Glomerular endothelial cell (primary cell): ENCODE measurements at places on chromosomes 1 and 21.
A peak's percentile ranks its signal among the peaks of the same experiment; 100 is the strongest.

GRCh38 chr1:22625262-22625925 lies 11.0 kb upstream of the C1QA start:
- no peak for DNase-seq

DNA sequence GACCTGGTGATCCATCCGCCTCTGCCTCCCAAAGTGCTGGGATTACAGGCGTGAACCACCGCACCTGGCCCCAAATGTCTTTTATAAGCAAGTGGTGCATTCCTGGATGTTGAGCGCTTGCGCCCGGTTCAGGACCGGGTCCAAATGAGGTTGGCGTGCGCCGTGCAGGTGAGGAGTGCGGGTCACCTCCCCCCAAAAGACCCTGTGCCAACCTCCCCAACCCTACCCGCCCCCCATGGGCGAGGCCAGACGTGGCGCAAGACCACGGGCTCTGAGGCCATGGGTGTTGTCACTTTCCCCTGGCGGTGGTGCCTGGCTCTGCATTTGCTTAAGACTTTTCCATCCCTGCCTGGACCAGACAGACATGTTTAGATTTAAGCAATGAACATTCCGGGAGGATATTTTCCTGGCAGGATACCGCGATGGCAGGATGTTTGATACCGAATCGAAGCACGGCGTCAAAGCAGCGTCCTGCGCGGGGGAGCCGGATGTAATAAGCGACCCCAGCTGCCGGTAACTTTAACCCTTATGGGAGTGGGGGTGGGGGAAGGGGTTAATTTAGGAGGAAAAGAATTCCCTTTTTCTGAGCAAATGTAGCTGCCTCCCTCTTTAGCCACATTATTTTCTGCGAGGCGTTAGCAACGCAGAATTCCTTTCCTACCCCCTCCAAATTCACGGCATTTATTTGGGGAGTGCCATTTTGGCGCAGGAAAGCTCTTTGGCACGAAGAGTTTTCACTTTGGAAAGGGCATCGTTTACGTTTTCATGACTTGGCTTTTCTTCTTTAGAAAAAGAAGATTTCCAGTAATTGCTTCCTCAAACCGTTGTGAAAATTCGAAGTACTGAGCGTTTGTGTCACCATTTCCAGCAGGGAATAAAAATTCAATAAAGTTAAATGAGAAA lies 27.8 kb upstream of the RNF187 start:
- no peak for DNase-seq

DNA sequence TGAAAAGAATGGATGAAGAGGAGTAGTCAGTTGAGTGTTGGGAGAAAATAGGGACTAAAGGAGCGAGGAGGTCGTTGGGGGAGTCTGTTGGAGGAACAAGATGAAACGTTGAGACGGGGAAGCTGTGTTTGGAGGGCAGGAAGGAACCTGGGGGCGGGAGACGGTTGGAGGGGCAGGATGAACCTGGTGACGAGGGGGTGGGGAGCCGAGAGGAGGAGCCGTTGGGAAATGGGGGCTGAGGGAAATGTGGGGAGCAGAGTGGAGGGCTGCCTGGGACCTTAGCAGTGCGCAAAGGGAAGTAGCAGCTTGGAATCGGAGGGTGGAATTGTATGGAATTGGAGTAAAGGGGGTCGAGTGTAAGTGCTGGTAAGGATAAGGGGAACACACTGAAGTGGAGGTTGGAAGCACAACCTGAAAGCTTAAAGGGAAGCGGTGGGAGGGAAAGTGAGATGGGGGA lies 630 bp downstream of the MTF2 start:
- DNase-seq = no peak

DNA sequence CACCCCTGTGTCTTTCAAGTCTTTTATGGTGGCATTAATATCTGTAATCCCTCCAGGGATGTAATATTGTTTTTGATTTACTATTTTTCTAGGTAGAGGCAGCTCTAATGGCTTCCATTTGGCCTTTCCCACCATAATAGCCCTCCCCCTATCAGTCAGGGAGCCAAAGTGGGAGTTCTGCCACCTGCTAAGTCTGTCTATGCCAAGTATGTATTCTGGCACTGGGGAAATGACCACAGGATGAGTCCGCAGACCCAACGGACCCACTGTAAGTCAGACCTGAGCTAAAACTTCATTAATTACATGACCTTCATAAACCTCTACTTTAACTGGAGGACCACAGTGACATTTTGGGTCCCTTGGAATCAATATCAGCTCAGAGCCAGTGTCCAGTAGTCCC lies 77.1 kb downstream of the GBP6 start:
- no peak for DNase-seq

- no peak for DNase-seq
Measured at GRCh38 chr1:180927348-180927747, 14.7 kb downstream of the KIAA1614 start.

GRCh38 chr1:143619851-143620250 lies 351.9 kb downstream of the FAM72C start:
- DNase-seq = no peak

DNA sequence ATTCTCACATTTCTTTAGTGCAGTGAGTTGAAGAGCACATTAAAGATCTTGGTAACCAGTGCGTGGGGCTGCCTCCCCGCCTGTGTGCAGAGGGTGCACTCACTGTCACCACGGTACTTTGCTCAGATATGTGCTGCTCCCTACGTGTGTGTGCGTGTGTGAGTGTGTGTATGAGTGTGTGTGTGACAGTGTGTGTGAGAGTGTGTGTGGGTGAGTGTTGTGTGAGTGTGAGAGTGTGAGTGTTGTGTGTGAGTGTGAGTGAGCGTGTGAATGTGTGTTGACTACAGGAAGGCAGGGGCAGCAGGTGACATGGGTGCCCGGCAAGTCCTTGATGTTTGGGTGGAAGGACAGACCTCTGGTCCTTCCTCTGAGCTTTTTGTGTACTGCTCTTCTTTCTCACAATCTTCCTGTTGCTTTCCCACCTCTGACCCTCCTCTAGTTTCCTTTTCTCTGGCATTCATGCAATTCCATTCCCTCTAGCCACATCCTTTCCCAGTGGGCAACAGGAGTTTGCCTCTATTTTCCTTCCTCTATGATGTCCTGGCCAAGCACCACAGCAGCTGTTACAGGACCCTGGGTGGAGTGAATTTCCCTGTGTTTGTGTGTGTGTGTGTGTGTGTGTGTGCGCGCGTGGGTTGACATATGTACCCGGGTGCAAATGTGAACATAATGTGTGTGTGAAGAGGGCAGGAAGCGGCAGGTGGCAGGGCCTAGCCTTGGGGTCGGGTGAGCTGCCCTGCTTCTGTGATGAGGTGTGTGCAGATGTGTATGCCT lies 19.8 kb downstream of the LHX4 start:
- DNase-seq = no peak

DNA sequence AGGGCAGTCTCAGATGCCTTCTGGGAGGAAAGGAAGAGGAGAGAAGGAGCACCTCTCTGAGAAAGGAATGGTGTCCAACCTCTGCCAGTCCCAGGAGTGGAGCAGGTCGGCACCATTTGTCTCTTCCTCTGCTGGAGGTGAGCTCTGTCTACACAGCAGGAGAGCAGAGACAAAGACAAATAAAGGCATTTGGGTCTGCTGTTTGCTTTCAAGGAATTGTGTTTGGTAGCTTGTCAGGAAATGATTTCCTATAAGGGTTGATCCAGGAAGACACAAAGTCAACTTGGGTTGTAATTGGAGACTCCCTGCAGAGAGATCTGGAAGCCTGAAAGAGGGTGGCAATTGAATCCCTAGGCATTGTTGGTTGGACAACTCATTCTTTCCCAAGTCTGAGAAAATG lies 34.5 kb upstream of the PLXNA2 start:
- DNase-seq = no peak

DNA sequence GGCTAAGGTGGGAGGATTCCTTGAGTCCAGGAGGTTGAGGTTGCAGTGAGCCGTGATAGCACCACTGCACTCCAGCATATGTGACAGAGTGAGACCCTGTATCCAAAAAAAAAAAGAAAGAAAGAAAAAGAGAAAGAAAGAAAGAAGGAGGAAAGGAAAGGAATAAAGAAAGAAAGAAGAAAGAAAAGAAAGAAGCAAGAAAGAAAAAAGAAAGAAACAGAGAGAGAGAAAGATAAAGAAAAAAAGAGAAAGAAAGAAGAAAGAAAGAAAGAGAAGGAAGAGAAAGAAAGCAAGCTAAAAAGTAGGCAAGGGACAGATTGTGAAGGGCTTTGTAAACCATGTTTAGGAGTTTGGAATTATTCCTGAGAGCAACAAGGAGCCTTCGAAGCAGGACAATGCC lies 80.1 kb downstream of the MAB21L3 start:
- no peak for DNase-seq

DNA sequence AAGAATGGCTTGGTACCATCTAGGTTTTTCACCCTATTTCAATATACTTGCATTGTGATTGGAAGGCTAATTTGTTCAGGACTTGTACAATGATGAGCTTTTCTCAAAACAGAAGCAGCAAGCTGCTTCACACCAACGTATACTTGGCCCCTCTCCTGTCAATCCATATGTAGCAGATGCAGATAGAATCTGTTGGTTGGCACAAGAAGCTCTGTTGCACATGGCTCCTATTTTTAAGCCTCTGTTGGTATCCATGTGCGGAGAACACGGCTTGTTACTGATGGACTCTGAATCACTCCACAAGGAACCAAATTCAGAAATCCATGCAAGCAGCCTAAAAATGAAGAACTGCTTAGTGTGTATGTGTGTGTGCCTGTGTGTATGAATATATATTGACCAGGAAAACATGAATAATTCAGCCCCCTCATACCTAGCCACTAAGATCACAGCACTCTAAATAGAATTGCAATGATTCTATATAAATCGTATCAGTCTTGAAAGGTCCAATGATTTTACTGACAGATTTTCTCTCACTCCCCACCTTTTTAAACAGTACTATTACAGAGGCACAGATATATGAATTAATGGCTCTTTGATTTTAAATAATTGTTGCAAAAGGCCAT lies 258.4 kb upstream of the DPYD start:
- DNase-seq = no peak

- no peak for DNase-seq
Measured at GRCh38 chr1:100730130-100730529, 10.6 kb downstream of the VCAM1 start.

DNA sequence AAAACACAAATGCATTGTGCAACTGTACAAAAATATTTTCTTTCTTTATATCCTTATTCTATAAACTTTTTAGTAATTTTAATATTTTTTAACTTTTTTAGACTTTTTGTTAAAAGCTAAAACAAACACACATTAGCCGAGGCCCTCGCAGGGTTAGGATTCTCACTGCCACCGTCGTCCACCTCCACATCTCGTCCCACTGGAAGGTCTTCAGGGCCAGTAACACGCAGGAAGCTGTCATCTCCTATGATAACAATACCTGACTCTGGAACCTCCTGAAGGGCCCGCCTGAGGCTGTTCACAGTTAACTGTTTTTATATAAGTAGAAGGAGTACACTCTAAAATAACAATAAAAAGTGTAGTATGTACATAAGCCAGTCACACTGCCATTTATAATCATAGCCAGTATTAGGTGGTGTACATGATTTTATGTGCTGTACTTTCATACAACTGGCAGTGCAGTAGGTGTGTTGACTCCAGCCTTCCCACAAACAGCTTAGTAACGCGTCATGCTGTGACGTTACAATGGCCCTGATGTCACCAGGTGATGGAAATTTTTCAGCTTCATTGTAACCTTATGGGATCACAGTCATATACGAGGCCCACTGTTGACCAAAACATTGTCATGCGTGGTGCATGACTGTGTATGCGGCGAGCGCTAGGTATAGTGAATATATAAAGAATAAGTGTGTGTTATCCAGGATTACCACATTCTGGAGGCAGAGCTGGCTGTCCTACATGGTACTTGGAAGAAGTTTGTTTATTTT lies 8.8 kb downstream of the TFF2 start:
- DNase-seq = no peak

DNA sequence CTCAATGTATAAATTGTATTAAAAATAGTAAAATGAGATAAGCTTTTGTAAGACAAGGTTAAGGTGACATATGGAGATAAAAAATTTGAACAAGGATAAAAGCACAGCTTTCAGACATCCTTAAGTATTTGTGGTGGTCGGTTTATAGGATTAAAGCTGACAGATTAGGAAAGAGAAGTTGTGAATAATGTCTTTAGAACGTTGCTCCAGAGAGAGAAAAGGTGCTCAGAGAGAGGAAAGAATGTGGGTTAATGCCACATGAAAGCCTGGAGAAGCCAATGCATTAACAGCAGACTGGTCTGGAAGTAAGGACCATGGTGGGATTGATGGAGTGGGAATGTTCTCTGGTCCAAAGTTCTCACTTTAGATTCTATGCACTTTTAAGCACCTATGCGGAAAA lies 44.8 kb downstream of the ATP6V1G3 start:
- DNase-seq = no peak

DNA sequence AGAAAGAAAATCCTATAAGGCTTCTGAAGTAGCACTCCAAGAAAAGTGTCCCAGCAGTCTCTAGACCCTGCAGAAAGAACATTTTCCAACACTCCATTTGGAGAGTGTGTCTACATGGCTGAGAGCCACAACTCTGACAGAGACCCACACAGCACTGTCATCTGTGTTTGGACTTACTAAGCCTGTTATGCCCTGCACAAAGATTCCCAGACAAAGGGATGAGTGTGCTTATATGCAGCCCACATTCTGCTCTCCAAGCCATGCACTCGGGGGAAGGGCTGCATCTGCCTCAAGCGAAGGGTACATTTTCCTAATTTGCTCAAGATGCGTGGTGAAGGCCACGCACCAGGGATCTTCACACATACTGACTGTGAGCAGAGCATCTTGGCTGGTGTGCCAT lies 24.4 kb upstream of the SLAMF6 start:
- no peak for DNase-seq

DNA sequence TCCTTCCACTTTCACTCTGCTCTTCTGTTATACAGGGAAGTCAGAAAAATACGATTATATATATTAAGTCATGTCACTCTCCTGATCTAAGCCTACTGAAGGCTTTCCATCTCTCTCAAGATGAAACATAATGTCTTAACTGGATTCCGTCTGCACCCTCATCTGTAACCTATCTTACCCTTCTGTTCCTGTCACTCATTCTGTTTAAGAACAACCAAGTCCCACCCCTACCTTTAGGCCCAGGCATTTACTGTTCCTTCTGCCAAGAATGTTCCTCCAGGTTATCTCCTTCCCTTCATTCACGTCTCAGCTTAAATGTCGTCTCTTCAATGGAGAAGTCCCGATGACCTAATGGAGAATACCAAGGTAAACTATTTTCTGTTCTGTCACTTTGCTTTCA lies 1802.4 kb downstream of the MRPL39 start:
- no peak for DNase-seq

GRCh38 chr1:207282058-207282457 lies 39.4 kb upstream of the CD55 start:
- DNase-seq = peak; percentile 87

DNA sequence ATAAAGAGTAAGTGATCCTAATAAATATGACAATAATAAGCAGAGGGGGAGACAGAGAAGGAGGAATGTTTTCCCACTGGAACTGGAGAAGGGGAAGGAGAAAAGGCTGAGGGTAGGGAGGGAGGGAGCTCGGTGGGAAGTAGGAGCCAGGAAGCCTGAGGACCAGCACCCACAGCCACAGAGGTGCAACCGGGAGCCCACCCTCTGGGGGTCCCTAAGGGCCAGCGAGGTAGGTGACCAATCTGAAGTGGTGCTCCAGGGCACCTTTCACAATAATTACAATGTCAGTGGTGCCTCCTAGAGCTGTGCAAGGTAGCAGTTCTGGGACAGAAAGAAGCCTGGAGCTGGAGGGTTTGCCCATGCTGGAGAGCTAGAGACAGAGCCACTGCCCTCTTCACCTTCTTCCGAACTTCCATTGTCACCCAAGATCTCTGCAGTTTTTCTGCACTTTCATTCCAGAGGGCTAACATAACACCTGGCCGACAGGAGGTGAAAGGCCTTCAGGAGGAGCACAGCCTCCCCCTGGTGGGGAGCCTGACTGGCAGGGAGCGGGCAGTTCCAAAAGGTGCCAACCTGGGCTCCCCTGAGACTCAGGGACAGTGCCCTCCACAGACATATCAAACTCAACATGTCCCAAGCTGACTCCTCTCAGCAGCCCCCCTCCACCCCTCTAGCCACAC lies 4.1 kb upstream of the AHCYL1 start:
- no peak for DNase-seq
